ENCODE measurements at places on chromosomes 6 and 20. TPM values are rescaled to one million over a fixed set of nuclear protein-coding genes. Genes with fewer than 3 reads are reported as not detected.

- no peaks in the 10 kb centered on the region for H3K27me3 ChIP-seq
- H3K4me3 ChIP-seq, result no peak overlapping the region
- DNase-seq, result no peak
- H3K27ac ChIP-seq, result no peak overlapping the region
- no peaks in the 10 kb centered on the region for H3K36me3 ChIP-seq
These were observed 283.4 kb upstream of the TBX18 start for GRCh38 chr6:85047818-85048217.

GRCh38 chr20:3459881-3460307 lies 10.9 kb upstream of the ATRN start:
- H3K27ac ChIP-seq, result no peak overlapping the region
- H3K36me3 ChIP-seq, result no peaks in the 10 kb centered on the region
- H3K4me1 ChIP-seq, result no peaks in the 10 kb centered on the region
- H3K27me3 ChIP-seq, result peaks cover 7% of the 10 kb centered on the region
- DNase-seq, result no peak

DNA sequence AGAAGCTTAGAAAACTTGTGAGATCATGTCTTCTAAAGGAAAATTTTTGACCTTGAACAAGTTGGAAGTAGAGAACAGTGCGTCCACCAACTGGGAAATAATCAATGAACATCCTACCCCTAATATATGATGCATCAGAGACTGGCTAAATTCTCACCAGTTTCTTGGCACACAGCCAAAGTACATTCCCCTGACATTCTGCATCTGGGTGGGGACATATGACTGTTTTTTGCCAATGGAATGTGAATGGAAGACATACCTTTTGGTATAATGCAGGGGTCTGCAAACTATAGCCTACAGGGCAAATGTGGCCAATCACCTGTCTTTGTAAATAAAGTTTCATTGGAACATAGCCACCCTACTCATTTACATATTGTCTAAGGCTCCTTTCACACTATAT lies 84.7 kb downstream of the HAO1 start:
- H3K4me1 ChIP-seq, result peaks cover 6% of the 10 kb centered on the region
- no peak overlapping the region for H3K4me3 ChIP-seq
- no peaks in the 10 kb centered on the region for H3K36me3 ChIP-seq
- no peaks in the 10 kb centered on the region for H3K27me3 ChIP-seq
- H3K27ac ChIP-seq, result no peak overlapping the region

GRCh38 chr20:25361287-25361683 lies 29.4 kb downstream of the ABHD12 start:
- peak overlapping the region; percentile 30 for H3K27ac ChIP-seq
- no peaks in the 10 kb centered on the region for H3K36me3 ChIP-seq
- no peak for DNase-seq
- H3K4me1 ChIP-seq, result peaks cover 2% of the 10 kb centered on the region
- no peak overlapping the region for H3K4me3 ChIP-seq

The TBXT gene
- total RNA-seq, result not detected

- no peak overlapping the region for H3K4me3 ChIP-seq
- no peaks in the 10 kb centered on the region for H3K27me3 ChIP-seq
- no peak overlapping the region for H3K27ac ChIP-seq
- H3K4me1 ChIP-seq, result no peaks in the 10 kb centered on the region
- DNase-seq, result no peak
These were observed 146.8 kb upstream of the UST start for GRCh38 chr6:148599967-148600426.

GRCh38 chr6:148700047-148700715 lies 46.6 kb upstream of the UST start:
- H3K4me3 ChIP-seq, result peak overlapping the region; percentile 41
- DNase-seq, result peak; percentile 43
- no peaks in the 10 kb centered on the region for H3K4me1 ChIP-seq
- no peaks in the 10 kb centered on the region for H3K36me3 ChIP-seq
- H3K27ac ChIP-seq, result no peak overlapping the region
- no peaks in the 10 kb centered on the region for H3K27me3 ChIP-seq

The COL9A3 gene
- total RNA-seq, result 0.17 TPM

The PRSS35 gene
- total RNA-seq, result 6.8 TPM

- H3K4me1 ChIP-seq, result peaks cover 4% of the 10 kb centered on the region
- no peak overlapping the region for H3K4me3 ChIP-seq
- H3K36me3 ChIP-seq, result no peaks in the 10 kb centered on the region
- DNase-seq, result no peak
- no peaks in the 10 kb centered on the region for H3K27me3 ChIP-seq
These were observed 49.4 kb downstream of the TRMT11 start for GRCh38 chr6:126035764-126036163.

DNA sequence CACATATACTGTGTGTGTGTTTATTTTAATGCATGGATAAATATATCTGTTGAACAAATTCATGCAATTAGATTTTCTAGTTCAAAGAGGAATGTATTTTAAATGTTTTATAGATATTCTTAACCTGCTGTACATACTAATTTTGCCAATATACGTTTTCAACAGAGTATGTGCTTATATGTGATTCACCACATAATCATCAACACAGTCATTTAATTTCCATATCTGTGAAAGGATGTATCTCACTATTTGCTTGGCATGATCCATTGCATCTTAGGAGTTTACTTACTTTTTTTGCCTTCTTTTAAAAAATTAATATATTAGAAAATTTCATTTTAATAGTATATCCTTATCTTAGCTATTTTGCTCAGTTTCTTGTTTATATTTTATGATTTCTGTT lies 902.3 kb upstream of the CITED2 start:
- H3K27ac ChIP-seq, result no peak overlapping the region
- no peak for DNase-seq
- no peaks in the 10 kb centered on the region for H3K36me3 ChIP-seq
- no peak overlapping the region for H3K4me3 ChIP-seq
- H3K4me1 ChIP-seq, result no peaks in the 10 kb centered on the region

GRCh38 chr20:20207291-20207690 lies 155.0 kb downstream of the CFAP61 start:
- DNase-seq, result no peak
- no peaks in the 10 kb centered on the region for H3K36me3 ChIP-seq
- no peak overlapping the region for H3K27ac ChIP-seq
- H3K4me1 ChIP-seq, result no peaks in the 10 kb centered on the region
- peaks cover 2% of the 10 kb centered on the region for H3K27me3 ChIP-seq

DNA sequence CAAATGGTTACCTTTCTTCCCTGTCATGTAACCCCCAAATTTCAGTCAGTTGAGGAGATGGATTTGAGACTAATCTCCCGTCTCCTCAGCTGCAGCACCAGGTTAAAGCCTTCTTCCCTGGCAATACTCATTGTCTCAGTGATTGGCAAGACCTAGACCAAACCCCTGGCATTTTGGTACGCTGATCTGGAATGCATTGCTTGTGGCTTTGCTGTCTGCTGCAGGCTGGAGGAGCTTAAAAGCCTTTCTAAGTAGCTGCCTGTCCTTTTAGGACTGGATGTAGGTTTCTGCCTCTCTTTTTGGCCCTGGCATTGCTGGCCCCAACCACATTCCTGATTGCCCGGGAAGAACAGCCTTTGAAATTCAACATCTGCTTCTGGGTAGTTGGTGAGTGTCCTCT lies 729.6 kb upstream of the GJE1 start:
- H3K4me3 ChIP-seq, result no peak overlapping the region
- no peak overlapping the region for H3K27ac ChIP-seq
- no peaks in the 10 kb centered on the region for H3K4me1 ChIP-seq
- H3K36me3 ChIP-seq, result no peaks in the 10 kb centered on the region

GRCh38 chr20:62291251-62292066 lies 11.3 kb upstream of the ADRM1 start:
- DNase-seq, result no peak
- no peaks in the 10 kb centered on the region for H3K4me1 ChIP-seq
- H3K27me3 ChIP-seq, result no peaks in the 10 kb centered on the region
- H3K36me3 ChIP-seq, result peaks cover 9% of the 10 kb centered on the region
- no peak overlapping the region for H3K4me3 ChIP-seq

DNA sequence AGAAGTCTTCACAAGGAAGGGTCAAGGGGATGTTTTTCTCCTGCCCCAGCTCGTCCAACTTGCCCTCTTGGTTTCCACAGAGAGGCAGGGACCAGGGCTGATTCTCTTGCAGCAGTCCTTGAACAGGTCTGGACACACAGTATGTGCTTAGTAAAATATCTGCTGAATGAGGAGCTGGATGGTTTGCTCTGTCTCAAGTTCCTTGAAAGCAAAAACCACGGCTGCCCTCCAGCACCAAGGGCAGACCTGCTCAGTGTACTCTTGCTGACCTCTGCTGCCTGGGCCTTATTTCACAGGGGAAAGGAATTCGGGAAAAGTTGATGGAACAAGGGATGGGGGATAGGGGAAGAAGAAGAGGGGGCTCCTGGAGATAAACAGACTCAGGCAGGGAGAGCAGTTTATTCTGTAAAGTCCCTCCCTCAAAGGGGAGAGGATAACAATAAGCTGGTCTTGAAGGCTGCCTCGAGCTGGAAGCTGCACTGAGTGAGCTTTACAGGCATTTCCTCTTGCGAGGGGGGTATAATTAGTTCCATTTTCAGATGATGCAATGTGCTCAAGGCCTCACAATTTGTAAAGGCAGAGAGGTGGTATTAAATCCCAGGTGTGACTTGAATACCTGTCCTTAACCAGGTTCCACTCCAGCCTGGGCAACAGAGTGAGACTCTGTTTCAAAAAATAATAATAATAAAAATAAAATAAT lies 10.3 kb downstream of the KCNK5 start:
- H3K27me3 ChIP-seq, result no peaks in the 10 kb centered on the region
- no peaks in the 10 kb centered on the region for H3K4me1 ChIP-seq
- no peak overlapping the region for H3K27ac ChIP-seq

DNA sequence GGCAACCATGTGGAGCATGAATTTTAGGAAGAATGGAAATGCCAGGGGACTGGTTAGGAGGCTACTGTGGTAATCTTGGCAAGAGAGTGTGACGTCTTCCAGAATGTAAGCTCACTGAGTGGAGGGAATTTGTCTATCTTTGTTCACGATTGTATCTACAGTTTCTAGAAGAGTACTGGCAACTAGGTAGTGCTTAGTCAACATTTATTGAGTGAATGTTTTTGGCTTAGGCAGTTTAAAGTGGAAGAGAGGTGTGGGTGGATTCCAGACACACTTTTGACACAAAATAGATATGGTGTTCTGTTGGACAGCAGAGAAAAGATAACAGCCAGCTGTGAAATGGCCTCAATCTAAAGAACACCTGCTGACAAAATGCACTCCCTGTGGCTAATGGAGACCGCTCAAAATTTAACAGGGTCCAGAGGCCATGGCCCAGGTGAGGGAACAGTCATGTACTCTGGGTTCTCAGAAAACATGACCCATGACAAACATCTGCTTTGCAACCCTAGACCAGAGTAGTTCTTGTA lies 139.3 kb downstream of the GPX5 start:
- H3K4me3 ChIP-seq, result no peak overlapping the region
- H3K4me1 ChIP-seq, result no peaks in the 10 kb centered on the region
- no peaks in the 10 kb centered on the region for H3K36me3 ChIP-seq
- H3K27me3 ChIP-seq, result no peaks in the 10 kb centered on the region
- no peak for DNase-seq

DNA sequence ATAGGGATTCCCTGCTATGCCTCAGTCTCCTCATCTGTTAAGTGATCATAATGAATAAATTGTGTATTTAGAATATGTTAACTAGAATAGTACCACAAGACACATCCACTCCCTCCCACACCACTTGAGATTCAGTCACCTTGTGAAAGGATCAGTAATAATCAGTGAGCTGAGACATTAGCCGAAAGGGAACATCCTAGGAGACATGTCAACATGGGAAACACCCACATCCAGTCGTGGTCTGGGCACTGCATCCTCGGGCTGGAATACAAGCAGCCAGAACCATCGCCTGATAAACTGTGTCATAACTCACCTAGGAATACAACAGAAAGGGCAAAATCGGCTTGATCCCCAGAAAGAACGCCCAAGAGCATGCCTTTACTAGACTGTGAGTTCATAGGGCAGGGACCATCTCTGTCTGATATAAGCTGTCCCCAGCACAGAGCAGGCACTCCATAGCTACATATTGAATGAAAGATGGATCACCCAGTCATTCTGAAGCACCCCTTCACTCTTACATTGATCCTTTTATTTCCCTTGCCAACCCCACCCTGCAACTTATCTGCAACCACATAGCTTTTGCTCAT lies 23.9 kb downstream of the RIPOR2 start:
- peaks cover 18% of the 10 kb centered on the region for H3K27me3 ChIP-seq
- H3K27ac ChIP-seq, result no peak overlapping the region
- no peak for DNase-seq

DNA sequence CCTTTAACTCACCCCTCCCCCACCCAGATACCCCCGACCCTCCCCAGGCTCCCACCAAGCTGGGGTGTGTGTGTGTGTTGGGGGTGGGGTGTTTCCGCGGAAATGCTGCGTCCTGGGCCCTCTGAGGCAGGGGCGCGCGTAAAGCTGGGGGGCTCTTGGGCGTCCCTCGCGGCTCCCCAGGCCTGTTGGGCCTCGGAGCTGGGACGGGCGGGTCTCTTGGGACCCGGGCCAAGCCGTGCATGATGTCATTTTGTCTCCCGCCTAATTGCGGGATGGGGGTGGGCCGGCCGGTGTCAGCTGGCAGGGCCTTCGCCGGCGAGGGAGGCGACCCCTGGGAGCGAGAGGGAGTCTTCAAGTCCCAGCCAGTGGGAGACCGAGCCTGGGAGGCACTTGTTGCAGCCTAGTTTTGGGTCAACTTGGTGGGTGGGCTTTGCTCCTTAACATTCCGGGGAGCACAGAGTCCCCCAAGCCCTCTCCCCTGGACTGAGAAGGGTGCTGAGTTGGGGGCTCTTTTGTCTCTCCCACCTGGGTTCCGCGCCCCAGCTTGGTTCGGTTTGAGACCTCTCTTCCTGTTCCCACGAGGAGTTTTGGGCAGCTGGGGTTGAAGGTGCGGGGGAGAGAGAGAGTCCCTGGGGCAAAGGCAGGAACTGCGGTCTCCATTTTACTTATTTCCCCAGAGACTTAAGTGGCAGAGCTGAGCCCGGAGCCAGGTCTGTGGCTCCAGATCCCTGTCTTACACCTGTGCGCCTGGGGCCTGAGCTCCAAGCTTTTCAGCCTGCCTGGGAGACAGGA lies 623 bp downstream of the MYBL2 start:
- peak; percentile 13 for DNase-seq
- H3K36me3 ChIP-seq, result no peaks in the 10 kb centered on the region
- H3K27me3 ChIP-seq, result no peaks in the 10 kb centered on the region
- H3K4me1 ChIP-seq, result no peaks in the 10 kb centered on the region
- no peak overlapping the region for H3K27ac ChIP-seq

DNA sequence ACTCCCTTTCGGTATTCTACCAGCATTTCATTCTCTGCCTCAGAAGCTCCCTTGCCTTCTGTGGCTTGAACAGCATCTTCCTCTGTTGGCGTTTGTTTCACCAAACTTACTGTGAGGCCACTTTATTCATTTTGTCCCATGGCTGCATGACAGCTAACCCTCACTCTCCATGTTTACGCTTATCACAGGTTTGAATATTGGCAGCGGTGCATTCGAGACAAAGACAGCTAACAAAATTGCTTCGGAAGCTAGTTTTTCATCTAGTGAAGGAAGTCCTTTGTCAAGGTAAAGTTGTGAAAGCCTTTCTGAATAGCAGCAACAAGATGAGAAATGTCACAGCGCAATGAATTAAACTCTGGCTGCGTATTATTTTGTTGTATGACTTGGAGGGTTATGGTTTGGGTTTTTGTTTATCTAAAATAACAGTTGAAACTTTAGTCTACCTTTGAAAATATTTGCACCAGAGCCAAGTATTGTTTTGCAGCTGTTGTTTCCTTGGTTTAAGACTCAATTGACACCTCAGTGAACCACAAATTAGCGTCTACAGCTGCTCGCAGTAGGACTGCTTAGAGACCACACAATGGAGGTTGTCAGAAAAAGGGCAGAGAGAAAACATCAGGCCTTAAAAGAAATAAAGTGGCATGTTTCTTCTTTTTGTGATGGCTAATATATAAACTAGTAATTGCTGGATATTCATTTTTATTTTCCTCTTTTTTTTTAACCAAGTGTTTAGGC lies 70.4 kb upstream of the XRN2 start:
- no peaks in the 10 kb centered on the region for H3K36me3 ChIP-seq
- H3K27ac ChIP-seq, result no peak overlapping the region
- H3K27me3 ChIP-seq, result no peaks in the 10 kb centered on the region
- DNase-seq, result no peak
